ENCODE measurements at places on chromosomes 11 and 22.

GRCh38 chr11:12192794-12193514, 82.6 kb downstream of the MICAL2 start:
- no peak for DNase-seq

GRCh38 chr22:38868886-38869381, 3.1 kb downstream of the CBX6 start:
- no peak for DNase-seq

DNA sequence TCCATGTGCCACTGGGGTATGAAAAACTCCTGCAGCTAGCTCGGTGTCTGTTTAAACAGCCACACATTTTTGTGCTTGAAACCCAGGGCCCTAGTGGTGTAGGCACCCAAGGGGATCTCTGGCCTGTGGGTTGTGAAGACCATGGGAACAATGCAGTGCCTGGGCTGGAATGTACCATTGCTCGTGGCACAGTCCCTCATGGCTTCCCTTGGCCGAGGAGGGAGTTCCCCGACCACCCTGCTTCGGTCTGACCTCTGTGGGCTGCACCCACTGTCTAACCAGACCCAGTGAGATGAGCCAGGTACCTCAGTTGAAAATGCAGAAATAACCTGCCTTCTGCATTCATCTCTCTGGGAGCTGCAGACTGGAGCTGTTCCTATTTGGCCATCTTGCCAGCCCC, 214.0 kb downstream of the TRPC6 start:
- no peak for DNase-seq

- no peak for DNase-seq
These were observed 300.5 kb downstream of the CTTN start for GRCh38 chr11:70698871-70699270.

DNA sequence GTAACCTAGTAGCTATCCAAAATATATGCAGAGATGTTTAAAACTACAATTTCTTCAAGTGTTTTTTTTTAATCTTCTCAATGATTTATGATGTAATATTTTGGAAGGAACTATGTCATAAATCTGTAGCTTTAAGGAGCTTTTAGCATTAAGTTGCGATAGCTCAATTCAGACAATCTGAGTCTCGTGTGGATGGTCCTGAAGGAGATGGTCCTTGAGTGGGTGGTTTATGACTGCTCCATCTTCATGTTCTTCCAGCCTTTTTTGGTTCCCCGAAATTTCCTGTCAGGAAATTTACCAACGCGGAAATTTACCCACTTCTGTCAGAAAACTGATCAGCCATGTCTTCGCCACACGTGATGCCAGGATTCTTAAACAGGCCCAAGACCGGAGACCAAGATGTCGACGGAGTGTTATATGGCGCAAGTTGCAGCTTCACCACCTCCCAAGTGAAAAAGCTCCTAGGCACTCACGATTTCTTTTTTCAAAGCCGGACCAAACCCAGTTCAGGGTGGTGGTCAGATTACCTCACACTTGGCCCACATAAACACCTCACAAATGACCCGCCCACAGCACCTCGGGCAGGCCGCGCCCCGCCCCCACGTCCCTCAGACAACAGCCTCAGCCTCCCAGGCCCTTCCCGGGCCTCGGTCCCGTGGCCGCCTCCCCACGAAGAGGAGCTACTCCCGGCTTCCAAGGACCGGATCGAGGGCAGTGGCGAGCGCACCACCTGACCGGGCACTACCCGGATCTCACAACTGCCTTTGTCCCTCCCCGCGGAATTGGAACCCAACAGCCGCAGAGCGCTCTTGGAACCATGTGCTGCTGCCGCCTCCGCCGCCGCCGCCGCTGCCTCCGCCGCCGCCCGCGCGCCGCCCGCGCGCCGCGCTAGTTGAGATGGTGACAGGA, at the start of gene MORC2:
Gene MORC2, minus strand, starts transcription at position 760 of the 909 bp plus-strand sequence. CDS start 885 bp downstream, outside the sequence.
- DNase-seq: no peak

GRCh38 chr11:80635178-80635577, 1194.3 kb upstream of the TENM4 start:
- DNase-seq: no peak

DNA sequence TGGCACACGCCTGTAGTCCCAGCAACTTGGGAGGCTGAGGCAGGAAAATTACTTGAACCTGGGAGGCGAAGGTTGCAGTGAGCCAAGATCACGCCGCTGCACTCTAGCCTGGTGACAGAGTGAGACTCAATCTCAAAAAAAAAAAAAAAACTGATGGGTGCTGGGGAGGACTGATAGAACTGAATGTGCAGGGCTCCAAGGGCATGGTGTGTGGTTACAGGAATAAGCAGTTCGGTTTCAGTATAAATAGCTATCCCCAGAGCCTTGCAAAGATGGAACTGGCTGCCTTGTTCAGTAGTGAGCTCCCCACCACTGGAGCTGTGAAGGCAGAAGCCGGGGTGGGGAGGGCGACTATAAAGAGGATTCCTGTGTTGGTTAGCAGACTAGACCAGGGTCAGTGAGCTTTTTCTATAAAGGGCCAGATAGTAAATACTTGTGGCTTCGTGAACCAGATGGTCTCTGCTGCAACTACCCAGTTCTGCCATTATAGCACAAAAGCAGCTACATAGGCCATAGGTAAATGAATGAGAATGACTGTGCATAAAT, 5.9 kb downstream of the TOM1 start:
- no peak for DNase-seq

- no peak for DNase-seq
These were observed 1.4 kb downstream of the TNNI2 start for GRCh38 chr11:1839924-1840779.

Measured in astrocyte of the cerebellum (primary cell).